ENCODE measurements at places on chromosomes 5 and 9.

DNA sequence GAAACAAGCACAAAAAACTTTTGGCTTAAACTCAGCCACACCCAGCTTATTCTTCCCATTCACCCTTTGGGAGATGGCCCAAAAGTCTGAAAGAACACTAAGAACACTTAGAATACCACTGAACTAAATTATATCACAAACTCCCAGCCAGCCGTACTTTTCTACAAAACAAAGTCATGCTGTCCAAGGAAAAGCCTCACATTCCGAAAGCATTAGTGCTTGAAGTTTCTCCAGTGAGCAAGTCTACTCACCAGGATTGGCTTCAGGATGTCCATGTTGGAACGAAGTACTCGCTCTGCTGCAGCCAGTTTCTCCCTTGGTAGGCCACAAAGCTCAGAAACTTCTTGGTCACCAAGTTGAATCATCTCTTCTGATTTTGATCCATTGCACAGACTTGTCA, 69.7 kb downstream of the ABCA1 start:
- DNase-seq = no peak

DNA sequence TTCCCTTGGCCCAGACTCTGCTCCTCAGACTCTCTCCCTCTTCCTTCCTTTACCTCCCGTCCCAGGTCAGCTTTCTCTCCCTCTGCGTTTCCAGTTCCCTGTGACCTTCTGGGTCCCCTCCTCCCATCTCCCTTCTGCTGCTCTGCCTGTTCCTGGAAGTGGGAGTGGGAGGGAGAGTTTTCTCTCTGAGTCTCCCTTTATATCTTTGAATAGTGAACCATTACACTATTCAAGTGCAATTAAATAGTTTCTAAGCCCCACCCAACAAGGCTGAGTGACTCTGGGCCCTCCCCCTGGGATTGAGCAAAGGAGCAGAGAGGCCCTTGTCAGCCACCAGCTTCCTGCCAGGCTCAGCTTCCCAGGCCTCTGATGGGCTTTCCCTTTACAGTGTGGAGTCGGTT, 34.8 kb downstream of the THBS4 start:
- no peak for DNase-seq

DNA sequence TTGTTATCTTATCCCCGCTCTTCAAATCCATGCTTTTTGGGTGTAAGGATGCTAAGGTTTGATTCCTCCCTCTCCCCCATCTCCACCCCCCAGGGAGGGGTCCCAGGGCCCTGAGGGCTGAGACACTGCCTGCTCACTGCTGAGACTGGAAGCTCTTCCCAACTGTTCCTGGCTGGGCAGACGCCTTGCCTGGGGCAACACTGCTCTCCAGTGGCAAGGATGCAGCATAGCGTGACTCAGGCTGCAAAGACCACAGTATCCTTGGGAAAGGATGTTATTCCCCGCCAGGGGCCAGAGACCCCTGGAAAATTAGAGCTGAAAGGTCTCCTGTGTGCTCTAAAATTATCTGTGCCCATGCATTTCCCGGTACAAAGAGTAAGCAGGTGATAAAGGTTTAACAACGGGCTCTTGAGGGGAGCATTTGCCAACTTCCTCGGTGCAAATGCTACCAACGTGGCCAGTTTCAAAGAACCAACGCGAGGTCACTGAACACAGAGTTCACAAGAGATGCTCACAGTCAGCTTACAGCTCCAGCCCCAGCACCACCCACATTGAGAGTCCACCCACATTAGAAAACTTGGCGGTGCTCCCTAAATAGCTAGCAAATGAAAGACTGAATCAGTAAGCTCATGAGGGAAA, 271.9 kb downstream of the NSG2 start:
- no peak for DNase-seq

- no peak for DNase-seq
Measured at GRCh38 chr9:33139421-33140228, 27.5 kb downstream of the B4GALT1 start.

GRCh38 chr5:137454671-137455070, 44.5 kb downstream of the SPOCK1 start:
- DNase-seq = no peak

- no peak for DNase-seq
Measured at GRCh38 chr9:135703726-135704125, 1.7 kb downstream of the KCNT1 start.

DNA sequence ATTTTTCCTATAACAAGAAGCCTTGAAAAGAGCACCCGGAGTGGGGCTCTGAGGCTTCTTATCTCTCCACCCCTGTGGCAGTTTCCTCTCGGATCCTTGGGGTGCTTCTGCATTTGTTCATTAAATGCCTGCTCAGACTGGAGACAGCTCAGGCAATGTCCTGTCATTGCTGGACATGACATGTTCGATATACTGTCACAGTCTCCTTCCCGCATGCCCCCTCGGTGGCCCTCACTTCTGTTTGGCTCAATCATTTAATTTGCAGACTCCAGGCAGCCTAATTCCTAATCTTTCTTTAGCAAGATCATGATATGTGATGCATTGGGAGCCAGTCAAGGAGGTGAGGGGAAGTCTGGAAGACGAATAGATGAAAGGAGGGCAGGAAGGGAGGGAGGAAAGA, 37.5 kb upstream of the CPEB4 start:
- DNase-seq = no peak

DNA sequence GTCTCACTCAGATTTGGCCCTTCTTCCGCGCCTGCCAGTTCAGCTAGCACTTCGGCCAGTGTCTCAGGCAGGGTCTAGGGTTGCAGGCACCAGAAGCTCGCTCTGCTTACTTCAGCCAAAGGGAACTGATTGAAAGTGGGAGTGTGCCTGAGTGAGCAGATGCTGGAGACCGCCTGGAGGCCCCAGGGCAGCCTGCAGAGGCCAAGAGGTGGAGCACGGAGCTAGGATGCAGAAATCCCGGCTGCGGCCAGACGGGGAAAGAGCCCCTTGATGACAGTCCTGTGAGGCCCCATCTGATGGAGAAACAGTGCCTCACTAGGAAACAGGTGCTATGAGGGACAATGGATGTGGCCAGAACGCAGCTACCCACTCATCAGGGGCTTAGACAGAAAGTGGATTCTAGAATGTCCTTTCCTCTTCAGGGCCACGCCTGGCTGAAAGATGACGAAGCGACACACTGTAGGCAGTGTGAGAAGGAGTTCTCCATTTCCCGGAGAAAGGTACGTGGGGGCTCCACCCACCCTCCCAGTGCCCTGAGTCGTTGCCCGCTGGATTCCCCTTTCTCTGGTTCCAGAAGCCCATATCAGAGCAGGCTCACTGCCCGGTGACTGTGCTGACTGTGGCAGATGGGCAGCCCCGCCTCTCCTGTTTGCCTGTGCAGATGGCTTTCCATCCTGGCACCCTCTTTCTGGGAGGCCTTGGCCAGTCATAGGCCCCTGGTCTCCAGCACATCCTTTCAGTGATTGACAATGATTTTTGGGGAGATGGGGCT, 16.1 kb downstream of the HNRNPH1 start:
- DNase-seq = no peak

GRCh38 chr9:21670374-21670773, 132.1 kb upstream of the MTAP start:
- no peak for DNase-seq

DNA sequence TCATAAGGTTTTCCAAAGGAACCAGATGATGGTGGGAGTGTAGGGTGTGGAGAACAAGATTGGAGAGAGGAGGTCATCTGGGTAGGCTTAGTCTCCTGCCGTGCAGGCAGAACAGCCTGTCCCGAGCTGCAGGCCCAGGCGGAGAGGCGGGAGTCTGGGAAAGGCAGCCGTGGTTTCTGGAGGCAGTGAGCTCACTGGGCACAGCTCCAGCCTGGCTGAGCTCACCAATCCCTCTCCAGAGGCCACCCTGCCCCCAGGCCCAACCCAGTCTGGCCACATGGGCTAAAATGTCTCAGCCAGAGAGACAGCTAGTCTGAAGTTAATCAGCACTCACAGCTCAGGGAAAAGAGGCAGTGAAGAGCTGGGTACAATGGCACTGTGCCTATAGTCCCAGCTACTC, 12.3 kb downstream of the P4HA2 start:
- no peak for DNase-seq

DNA sequence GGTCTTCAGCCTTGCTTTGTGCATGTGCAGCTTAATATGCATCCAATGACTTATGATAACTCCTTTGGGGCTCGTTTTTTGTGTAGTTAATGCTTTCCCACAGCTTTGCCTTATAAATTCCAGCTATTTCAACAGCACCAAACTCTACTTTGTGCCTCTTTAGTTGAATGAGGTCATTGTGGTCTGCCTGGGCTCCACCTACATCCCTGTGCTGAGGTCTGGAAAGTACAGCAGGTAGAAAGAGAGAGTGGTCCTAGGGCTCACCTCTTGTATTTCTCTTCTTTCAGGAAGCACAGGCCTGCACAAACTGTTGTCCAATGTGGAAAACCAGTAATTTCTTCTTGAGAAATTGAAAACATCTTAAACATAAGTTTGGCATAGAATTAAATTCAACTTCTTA, 167.2 kb downstream of the XRCC4 start:
- DNase-seq = no peak

DNA sequence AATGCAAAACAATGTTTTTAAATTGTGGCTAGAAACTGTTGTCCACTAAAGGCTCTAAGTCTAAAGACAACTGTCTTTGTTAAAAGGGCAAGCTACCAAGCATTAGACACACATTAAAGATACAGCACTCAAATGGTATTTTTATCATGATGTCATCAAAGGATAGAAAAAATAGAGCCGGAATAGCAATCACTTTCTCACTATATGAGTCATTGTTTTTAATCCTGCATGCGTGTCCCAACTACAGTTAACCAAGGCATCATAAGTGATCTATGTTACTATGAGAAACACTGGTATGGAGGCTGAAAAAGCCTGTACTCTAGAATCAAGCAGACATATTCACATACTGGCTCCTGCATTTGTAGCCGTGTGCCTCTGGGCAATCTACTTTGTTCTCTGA, 1.9 kb upstream of the PJA2 start:
- DNase-seq = no peak

DNA sequence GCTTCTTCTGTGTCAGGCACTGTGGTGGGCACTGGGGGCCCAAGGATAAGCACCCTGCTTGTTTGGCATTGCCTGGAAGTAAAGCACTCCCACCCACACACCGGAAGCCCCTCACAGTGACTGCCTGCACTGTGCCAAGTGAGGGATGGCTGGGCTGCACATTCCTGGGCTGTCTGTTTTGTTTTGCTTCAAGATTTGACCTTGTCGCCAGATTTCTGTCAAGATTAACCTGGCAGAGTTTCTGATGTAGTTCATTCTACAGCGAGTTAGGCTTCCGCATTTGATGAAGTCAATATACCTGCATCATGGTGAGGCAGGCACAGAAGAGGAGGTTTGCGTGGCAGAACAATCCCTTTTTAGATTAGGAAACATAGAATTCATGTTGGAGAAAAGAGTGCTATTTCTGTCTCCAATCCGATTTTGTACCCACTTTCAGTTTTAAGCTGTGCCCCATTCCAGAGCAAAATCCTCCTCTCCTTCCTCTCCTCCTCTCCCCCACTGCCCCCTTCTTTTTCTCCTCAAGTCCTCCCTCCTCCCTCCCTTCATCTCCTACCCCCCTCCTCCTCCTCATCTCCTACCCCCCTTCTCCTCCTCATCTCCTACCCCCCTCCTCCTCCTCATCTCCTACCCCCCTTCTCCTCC, 14.4 kb upstream of the BOD1 start:
- no peak for DNase-seq

DNA sequence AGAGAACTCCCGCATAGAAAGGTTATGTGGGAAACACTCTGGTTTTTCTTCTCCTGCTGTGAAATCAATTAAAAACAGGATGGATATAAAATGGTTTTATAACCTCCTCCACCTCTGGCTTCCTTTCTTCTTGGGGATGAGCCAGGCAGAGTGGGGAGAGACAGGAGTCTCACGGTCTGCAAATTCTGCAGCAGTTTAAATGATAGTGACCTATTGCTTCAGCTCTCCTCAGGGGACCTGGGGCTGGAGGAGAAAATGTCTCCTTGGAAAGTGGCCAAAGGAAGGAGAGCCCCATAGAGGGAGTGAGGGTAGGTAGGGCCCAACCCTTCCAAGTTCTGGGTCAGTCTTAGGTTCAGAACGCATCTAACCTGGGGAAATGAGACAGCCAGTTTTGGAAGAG, 118.8 kb downstream of the MTX3 start:
- DNase-seq = no peak

DNA sequence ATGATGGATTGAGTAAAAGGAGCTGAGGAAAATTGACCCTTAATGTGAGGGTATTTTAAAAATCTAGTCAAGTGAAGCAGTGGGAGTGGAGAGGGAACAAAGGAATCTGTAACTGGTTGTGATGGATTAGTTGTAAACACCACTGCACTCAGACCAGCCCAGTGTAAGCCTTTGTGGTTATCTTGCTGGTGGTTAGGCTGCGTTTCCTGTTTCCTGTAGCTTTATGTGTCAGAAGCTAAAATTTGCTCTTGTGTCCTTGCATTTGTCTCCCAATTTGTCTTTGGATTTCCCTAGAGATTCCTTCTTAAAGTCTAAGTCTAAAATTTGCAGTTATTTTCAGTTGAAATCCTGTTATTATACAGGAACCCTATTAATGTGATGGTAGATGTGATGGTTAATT, 6.3 kb downstream of the IFNA21 start:
- DNase-seq = no peak

DNA sequence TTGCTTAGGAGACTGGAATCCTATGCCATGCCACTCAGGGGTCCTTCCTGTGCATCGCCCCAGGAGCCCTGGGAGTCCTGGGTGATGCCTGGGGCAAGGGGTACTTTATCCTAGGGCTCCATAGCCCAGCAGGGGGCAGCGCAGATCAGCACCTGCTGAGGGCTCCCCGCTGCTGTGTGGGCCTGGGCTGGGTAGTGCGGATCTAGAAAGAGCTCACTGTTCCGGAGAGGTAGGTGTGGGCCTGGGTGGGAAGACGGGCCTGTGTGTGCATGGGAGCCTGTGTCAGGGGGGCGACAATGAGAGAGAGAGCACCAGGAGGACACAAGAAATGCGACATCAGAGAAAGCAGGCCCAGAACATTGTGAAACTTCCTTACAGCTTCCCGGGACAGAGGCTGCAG, 11.4 kb upstream of the DAB2IP start:
- no peak for DNase-seq

GRCh38 chr9:32783168-32783891, at the start of gene TMEM215:
TMEM215 (plus strand) TSS chr9:32783540; CDS start chr9:32784184, 644 bp downstream.
- DNase-seq = no peak

DNA sequence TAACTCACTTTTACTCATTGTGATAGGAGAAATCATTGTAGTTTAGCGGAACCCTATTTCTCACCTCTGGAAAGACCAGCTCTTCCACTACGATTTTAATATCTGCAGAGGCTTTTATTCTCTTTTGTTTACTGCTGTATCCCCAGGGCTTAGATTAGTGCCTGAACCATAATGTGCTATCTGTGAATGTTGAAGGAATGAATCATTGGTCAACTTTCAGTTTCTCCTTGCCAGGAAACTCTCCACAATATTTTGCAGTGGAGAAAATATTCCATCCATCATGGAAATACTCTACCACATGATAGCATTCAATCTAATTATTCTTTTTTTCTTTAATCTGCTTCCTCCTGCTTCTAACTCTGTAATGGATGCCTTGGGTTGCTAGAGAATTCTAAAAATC, 263.5 kb upstream of the PTPRD start:
- no peak for DNase-seq

DNA sequence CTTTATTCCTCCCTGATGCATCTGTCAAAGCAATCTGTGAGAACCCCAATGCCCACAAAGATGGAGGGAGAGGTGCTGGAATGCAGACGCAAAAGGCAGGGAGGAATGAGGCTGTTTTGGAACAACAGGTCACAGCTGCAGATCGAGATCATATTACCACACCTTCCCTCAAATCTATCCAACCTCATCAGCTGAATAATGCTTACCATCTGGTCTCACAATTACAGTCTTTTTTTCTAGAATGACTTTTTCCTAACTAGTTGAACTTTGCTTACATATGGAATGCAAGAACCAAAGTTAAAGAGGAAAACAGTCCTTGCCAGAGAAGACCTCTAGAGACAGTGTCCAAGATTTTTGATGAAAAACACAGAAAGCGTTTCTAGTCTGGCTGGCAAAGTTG, 158.1 kb downstream of the LPAR1 start:
- DNase-seq = no peak

All from activated CD8-positive, alpha-beta memory T cell treated with anti-CD3 and anti-CD28 coated beads for 4 hours (primary cell).